Urinary bladder (tissue), 4 donors: ENCODE measurements at places on chromosomes 16 and 17. TPM values are rescaled to one million over a fixed set of nuclear protein-coding genes. Genes with fewer than 3 reads are reported as not detected.
A peak's percentile ranks its signal among the peaks of the same experiment; 100 is the strongest.

The KRT31 gene
- total RNA-seq, result 0.16 TPM

GRCh38 chr16:87854053-87854906 is 15.0 kb downstream of the SLC7A5 start:
- no peak for DNase-seq

GRCh38 chr16:84663433-84664101 is 15.3 kb downstream of the KLHL36 start:
- DNase-seq, result no peak

DNA sequence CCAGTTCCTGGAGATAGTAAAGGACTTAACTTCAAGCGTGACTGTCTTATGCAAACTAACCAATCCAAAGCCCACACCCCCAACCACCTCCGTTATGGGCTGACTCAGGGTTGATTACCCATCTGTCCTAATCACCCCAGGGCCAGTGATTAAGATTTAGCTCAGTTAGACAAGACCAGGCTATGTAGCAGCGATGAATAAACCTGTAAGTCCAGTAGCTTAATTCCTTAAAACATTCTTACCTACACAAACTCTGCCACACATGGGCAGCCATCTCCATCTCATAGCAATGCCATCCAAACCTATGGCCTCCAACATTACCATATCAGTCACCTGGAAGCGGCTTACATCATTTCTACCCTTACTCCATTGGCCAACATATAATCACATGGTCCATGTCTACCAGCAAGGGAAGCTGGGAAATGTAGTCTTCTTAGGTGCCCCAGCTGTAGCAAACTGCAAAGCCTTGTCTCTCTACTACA is 266.7 kb downstream of the SHISA9 start:
- no peak for DNase-seq

DNA sequence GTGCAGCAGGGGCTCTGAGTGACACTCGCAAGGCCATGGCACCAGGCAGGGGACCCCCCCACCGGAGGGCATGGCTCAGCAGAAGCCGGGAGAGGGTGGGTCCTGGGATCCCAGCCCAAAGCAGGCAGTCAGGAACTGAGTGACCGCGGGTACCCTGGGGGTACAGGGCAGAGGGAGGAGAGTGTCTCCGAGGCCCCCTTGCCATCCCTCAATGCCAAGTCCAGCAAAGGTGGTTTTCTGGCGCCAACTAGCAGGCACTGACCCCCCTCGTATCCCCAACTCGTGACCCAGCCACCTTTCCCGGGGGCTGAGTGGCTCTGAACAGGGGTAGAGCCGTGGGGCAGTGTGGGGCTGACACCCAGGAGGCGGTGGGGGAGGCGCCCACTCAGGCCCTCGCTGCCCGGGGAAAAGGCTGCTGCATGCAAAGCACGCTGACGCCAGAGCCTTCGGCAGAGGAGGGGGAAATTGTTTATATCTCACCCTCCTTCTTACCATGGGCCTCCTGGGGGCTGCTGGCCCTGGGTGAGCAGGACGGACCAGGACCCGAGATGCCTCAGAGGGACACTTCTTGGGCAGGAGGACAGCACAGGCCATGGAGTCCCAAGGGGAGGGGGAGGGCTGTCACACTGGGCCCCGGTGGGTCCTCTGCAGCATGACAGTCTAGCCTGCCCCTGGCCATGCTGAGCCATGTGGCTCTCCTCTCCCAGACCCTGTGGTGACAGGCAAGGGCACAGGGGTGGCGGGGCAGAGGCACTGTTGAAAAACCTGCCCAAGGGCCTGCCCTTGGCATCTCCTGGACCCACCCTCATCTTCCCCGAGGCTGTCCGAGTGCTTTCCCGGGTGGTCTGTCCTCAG is 14.6 kb upstream of the ENPP7 start:
- DNase-seq, result no peak

DNA sequence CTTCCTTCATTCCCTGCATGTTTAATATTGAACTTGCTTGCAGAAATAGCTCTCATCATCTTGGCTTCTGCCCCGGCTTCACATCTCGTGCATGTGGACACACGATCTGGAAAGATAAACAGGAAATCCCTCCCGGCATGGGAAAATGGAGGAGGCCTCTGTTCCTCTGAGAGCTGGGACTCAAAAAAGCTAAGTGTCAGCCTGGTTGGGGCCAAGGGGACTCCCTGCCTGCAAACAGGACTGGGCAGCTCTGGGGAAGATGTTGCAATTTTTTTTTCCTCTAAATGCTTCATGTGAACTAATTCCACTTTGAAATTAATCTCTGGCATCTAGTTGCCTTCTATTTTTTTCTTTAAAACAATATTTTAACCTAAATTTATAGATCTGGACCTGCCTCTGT is 24.8 kb downstream of the ITPRIPL2 start:
- DNase-seq, result peak; percentile 77
